ENCODE measurements at places on chromosomes 12 and 14. TPM values are rescaled to one million over a fixed set of nuclear protein-coding genes. Genes with fewer than 3 reads are reported as not detected.
A peak's percentile ranks its signal among the peaks of the same experiment; 100 is the strongest.

LBHD2 gene
- not detected for total RNA-seq

SLC5A8 gene
- total RNA-seq, result not detected

- no peak for DNase-seq
Observed at GRCh38 chr14:53743371-53743770, 213.3 kb downstream of the BMP4 start.

POTEG gene
- total RNA-seq, result not detected

GRCh38 chr12:104870797-104871196, 87.3 kb downstream of the SLC41A2 start:
- DNase-seq, result no peak

RERGL gene
- total RNA-seq, result not detected

DAO gene
- total RNA-seq, result not detected

GRCh38 chr14:45698462-45699134, 445.6 kb upstream of the MIS18BP1 start:
- no peak for DNase-seq

- no peak for DNase-seq
Observed at GRCh38 chr12:542395-543113, 82.8 kb downstream of the B4GALNT3 start.

SIX1 gene
- 8.4 TPM for total RNA-seq

- DNase-seq, result no peak
Observed at GRCh38 chr14:91167380-91167770, 53.5 kb downstream of the DGLUCY start.

GRCh38 chr12:106289196-106289681, 13.3 kb upstream of the TCP11L2 start:
- no peak for DNase-seq

DNA sequence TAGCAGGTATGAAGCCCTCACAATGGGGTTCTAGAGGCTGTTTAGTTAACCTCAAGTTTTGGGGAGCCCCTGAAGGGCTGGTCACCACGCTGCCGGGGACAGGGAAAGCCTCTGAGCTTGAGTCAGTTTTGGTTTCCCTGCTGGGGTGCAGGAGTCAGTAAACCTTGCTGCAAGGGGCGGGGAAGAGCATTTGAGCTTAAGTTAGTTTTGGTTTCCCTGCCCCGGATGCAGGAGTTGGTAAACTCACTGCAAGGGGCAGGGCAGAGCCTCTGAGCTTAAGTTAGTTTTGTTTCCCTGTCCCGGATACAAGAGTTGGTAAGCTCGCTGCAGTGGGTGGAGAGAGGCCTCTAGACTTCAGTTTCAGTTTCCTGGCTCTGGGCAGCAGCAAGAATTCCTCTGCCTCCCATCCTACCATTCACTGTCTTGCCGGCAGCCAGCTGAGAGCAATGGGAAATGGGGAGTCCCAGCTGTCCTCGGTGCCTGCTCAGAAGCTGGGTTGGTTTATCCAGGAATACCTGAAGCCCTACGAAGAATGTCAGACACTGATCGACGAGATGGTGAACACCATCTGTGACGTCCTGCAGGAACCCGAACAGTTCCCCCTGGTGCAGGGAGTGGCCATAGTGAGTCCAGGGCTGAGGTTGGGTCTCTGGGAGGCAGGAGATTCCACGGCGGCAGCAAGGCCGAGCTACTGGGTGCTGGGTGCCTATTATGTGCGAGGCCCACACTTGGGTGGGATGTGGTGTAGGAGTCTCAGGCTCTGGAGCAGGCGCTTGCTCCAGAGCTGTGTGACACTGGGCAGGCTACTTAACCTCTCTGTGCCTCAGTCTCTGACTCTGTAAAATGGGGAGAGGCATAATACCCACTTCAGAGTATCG, at the start of gene OAS2:
OAS2 (plus strand) TSS at position 357 of the 878 bp plus-strand sequence; CDS start at position 447, 90 bp downstream.
- peak; percentile 25 for DNase-seq

DDIT3 gene
- 194 TPM for total RNA-seq

GRCh38 chr14:102278631-102278935, 26.4 kb downstream of the MOK start:
- DNase-seq, result no peak
